CD4-positive, alpha-beta T cell treated with Interleukin-15 for 1 hour (primary cell): ENCODE measurements at places on chromosomes 2 and 18.
A peak's percentile ranks its signal among the peaks of the same experiment; 100 is the strongest.

- no peak for DNase-seq
Measured at GRCh38 chr2:195602687-195603086, 54.3 kb upstream of the SLC39A10 start.

- DNase-seq = no peak
Measured at GRCh38 chr2:112758711-112759110, 5.7 kb downstream of the CKAP2L start.

DNA sequence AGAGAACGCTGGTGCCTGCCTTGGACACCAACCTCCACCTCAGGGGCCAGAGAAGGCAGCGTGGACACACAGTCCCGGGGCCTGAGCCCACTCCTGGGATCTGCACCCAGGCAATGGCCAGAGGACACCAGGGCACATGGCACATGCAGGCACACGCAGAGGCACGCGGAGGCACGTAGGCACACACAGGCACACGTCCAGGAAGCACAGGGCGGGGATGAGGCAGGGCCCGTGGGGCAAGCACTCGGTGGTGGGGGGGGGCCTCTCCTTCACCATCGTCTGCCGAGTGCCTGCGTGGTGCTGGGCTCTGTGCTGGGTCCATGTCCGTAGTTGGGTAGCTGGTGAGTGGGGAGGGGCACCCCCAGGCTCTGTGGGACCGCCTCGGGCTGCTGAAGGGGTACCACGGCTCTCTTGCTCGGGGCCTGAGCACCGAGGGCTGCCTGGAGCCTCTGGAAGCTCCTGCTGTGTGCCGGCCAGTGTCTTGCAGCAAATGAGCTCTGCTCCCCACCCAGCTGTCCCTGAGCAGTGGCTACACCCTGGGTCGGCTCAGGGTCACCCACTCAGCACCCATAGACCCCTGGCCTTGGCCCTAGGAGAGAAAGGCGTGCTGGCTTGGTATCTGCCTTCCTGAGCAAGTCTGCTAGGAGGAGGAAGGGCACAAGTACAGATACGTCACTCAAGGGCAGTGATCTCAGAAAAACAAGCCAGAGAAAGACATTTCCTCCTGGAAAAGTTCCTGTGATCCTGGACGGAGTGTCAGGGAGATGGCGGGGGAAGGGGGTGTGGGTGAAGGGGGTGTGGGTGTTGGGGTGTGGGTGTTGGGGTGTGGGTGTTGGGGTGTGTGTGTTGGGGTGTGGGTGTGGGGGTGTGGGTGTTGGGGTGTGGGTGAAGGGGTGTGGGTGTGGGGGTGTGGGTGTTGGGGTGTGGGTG, 26.4 kb downstream of the RTP5 start:
- DNase-seq = no peak

GRCh38 chr2:102484310-102485061, 11.5 kb downstream of the SLC9A4 start:
- no peak for DNase-seq

DNA sequence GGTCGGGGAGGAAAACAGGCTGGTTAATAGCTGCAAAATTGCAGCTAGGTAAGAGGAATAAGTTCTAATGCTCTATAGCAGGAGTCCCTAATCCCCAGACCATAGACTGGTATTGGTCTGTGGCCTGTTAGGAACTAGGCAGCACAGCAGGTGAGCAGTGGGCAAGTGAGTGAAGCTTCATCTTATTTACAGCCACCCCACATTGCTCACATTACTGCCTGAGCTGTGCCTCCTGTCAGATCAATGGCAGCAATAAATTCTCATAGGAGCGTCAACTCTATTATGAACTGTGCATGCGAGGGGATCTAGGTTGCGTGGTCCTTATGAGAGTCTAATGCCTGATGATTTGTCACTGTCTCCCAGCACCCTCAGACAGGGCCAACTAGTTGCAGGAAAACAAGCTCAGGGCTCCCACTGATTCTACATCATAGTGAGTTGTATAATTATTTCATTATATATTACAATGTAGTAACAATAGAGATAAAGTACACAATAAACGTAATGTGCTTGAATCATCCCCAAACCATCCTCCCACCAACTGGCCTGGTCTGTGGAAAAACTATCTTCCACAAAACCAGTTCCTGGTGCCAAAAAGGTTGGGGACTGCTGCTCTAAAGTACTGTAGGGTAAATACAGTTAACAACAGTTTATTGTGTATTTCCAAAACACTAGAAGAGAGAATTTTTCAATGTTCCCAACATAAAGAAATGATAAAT, 91.7 kb upstream of the TFCP2L1 start:
- no peak for DNase-seq

DNA sequence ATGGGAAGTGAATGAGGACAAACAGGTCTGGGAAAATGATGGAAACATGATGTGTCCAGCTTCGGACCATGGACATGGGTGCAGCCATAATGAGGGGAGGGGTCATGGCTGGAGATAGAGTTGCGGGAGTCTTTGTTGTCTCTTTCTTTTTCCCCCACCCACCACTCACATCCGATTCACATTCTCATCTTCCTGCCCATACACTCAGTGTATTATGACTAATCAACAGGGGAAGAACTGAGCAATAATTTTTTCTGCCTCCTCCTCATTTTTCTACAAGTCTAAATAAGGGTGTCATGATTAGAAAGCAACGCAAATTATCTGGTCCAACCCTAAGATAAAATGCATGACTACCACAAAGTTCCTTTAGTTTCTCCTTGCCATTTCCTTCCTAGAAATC, 5.7 kb upstream of the SERPINB2 start:
- DNase-seq = no peak

GRCh38 chr18:35635170-35635569, 53.6 kb downstream of the GALNT1 start:
- DNase-seq = no peak

GRCh38 chr2:96764253-96764637, 3.5 kb downstream of the CNNM4 start:
- peak; percentile 31 for DNase-seq

DNA sequence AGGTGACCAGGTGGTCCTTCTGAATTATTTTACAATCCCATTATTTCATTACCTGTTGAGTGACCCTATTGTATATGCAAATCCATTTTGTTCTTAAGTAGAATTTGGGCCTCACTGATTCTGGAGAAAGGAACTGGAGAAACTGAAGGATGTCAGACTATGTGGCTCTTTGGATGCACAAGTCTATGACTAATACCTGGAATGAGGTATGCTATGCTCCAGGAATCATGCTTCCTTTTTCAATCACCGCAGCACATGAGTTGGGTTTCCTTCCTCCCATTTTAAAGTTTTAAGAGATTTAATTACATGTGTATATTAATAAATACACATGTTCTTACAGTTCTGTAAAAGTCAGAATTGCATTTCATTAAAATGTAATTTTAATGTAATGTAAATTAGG, 253.9 kb upstream of the VWC2L start:
- no peak for DNase-seq

GRCh38 chr2:230471074-230471473, 55.1 kb downstream of the SP100 start:
- DNase-seq = no peak

DNA sequence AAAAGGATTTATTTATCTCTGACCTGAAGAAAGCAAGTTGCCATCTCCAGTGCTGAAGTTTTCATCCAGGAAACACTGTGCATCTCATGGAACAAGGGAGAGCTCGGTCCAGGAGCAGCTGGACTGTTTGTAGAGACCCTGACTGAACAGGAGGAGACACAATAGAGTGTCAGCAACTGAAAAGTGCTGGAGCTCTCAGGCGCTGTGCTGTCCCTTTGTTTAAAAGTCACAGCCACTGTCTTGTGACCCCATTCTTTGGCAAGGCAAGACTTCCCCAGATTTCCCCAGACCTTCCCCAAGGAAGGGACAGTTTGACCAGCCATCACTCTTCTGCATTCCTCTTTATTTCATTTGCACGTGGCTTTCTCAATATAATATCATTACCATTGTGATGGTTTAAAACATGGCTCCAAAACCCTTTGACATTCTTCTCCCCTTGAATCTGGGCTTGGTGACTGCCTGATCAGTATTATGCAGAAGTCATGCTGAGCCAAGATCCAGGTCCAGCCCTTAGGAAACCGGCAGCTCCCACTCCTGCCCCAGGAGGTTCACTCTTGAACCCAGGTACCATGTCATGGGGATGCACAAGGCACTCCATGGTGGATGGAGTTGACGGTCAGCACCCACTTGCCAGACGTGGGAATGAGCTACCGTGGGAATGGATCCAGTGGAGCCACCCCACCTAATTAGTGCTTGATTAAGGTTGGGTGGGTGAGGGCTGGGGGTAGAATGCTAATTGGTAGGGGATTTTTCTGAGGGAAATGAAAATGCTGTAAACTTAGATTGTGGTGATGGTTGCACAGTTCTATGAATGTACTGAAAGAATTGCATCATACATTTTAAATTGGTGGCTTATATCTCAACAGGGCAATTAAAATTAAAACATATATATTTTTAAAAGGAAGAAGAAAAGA, 497.9 kb upstream of the RAB6C start:
- DNase-seq = no peak

DNA sequence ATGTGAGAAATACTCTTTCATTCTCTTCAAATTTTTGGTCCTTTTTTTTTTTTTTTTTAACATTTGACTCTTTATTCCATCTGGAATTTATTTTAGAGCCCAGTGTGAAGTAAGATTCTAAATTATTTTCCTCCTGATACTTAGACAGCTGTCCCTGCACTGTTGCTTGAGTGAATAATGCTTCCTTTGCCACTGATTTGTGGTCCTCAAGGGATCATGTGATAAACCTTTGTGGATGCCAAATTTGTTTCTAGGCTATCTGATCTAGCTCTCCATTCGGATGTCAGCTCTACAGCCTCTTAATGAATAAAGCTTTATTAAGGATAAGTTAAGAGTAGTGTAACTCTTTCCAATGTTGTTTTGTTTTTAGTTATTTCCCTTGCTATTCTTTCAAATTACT, 142.3 kb downstream of the SMAD7 start:
- no peak for DNase-seq

DNA sequence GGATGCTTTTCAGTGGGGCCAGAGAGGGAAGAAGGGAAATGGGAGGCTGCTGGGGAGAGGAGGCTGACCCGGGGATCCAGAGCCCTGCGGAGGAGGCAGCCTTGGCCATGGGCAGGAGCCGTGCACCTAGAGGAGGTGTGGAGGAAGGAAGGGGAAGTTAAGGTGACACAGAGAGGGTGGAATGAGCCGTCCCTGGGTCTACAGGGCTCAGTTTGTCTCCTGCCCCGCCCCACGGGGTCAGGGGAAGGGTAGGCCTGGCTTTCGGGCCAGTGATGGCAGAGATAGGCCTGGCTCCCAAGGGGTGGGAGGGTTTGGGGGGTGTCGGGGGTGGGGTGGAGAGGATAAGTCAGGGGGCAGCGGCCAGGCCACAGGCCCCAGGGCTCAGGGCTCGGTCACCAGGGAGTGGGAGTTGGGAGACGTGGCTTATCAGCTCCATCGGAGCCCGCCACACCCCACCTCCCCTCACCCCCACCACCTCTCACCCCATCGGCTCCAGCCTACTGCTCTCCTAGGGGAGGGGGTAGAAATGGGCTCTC, 39.5 kb upstream of the NOTO start:
- no peak for DNase-seq

GRCh38 chr2:127173057-127173456, 47.0 kb downstream of the CYP27C1 start:
- DNase-seq = no peak

DNA sequence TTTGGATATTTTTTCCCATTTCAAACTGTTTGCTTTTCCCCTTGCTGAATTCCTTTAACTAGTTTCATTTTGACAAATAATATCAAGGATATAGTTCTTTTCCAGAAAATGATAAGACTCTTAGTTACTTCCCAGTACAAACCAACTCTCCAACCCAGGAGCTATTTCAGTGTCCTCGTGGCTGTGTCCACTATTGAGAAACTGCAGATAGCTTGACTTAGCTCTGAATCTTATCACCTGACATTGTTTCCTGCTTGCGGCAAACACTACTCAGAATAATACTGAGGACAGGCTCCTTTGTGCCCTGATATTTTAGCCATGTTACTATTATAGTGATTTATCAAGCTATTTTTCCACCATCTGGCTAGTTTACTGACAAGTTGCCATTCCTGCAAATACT, 74.6 kb downstream of the KLF7 start:
- no peak for DNase-seq

DNA sequence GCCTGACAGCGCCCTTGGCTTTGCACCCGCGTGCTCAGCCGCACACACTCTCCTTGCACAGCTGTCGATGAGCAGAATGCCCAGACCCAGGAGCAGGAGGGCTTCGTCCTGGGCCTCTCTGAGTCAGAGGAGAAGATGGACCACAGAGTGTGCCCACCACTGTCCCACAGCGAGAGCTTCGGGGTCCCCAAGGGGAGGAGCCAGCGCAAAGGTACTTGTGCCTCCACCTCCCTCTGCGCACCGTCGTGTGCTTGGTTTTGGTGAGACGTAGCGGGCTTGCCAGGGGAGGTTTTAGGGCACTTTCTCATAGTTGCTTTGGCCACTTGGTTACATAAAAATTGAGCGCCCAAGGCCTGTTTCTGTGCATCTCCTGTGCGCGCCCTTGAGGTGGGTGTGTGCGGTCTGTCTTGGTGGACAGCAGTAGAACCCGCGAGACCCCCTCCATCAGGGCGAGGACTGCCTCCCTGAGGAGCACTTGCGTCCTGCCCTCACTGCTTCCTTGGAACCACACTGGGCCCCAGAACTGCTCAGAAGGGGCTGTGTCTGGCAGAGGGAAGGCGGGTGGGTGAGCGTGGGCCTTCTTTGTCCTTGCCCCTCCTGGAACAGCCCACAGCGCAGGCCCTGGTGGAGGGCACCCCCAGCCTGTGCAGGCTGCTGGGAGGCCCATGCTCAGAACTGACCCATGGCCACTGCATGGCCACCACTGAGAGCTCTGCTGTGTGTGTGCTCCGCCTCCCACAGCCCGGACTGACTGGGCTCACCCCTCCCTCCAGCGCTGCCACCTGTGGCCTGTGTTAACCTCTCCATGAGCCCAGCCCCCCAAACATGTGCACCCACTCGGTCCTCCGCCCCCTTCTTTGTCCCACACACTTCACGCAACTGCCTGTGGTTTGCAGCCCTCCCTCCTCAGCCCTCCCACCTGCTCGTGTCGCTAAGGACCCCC, 95.9 kb downstream of the DGKD start:
- no peak for DNase-seq

DNA sequence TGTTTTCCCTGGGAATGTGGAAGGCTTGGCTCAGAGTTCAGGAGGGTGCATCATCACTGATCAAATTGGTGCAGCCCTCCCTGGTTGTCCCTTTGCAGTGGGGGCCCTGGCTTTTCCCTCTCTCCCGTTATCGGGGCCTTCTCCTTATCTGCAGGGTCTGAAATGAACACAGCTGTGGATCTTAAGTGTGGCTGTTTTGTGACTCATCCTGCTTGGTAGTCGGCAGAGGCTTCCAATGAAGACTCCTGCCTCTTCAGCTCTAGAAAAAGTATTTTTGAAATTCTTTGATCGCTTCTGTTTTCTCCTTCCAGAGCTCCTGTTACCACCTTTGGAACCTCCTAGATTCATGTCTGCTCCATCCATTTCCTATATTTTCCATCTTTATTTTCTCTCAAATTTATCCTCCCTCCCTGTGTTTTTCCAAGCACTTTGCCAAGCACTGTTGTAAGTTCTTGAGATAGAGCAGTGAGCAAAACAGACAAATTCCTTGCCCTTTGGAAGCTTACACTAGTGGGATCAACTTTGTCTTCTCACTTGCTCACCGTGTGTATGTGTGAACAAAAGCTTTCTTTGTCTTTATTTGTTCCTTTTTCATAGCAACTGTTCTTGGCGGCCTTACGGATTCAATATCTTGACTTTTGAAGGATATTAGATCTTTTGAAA, 45.7 kb downstream of the RALB start:
- DNase-seq = no peak
